LoVo (cell line): ENCODE measurements at places on chromosomes 1 and 21.

GRCh38 chr1:47823040-47823808 lies 174.0 kb downstream of the TRABD2B start:
- no peak for DNase-seq

DNA sequence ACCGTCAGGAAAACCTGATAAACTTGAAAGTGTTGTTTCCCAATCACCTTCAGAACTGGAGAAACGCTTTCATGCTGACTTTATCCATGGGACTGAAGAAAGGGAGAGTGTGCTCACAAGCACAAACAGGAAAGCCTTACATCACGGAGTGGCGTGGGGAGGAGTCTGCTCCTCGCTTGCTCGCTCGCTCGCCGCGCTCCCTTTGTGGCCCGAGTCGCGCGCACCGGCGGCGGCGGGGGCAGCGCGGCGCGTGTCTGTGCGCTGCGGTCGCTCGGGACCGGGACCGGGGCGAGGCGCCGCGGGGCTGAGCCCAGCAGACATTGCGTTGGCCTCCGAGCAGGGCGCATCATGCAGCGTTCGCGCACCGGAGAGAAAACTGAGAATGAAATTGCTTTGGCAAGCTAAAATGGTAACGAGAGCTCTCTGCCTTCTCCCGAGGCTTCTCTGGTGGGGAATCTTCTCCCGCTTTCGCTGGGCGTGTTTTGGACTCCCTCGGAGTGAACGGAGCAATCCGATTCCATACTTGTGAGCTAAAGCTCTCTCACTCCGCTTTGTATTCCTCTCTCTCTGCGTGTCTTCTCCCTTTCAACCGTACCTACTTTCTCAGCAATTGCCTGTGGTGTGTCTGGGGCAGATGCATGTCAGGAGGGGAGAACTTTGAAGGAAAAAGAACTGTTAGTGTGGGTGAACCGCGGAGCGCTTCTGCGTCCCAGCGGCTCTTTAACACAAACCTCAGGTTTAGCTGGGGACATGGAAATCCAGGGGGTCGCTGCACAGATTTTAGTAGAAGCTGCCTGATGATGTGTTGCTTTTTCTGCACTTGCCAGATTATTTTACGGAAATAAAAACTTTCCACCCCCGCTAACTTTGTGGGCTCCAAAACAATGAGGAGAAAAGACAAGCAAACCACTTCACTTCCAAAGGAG lies at the start of gene RGL1:
Gene RGL1, plus strand, starts transcription at position 205 of the 926 bp plus-strand sequence. Its CDS starts 178 bp downstream, at position 383.
- no peak for DNase-seq

DNA sequence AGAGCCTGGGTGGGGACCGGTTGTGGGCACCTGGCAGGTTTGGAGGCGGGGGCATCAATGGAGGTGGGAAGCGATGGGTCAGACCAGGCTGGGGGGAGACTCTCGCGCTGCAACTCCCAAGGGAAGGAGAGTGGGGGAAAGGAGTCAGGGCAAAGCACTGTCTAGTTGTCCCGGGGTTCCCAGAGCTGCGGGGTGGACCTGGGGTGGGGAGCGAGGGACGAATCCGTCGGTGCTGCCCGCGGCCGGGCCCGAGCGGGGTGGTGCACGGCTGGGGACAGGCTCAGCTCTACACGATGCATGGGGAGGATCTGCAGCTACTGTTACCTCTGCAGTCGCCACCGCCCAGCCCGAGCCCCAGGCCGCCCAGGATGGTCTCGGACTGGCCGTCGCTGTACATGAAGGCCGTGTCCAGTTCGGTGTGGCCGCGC lies 427 bp downstream of the AKR7A2 start:
- no peak for DNase-seq

DNA sequence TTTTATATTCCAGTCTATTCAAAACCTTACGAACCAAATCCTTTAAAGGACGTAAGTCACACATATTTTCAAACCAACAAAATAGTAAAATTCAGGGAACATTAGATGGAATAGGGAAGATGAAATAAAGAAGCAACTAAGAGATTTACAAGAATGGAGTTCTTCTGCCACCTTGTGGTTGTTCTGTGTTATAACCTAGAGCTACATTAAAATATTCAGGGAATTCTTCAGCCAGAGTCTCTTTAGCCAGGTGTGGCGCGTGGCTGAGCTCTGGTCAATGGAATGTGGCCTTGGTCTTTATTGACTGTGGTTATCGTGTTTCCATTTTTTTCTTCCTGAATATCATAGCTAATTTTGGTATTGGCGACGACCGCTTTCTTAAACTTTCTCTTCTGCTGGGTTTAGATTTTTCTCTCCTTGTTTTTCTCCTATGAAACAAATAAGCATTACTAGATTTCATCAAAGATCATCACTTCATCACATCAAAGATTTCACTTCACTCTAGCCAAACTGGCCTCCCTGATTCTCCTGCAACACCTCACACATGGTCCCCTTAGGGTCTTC lies 221.3 kb downstream of the MRPL39 start:
- peak; percentile 62 for DNase-seq

GRCh38 chr1:216566641-216567205 lies 143.5 kb upstream of the USH2A start:
- DNase-seq: no peak

DNA sequence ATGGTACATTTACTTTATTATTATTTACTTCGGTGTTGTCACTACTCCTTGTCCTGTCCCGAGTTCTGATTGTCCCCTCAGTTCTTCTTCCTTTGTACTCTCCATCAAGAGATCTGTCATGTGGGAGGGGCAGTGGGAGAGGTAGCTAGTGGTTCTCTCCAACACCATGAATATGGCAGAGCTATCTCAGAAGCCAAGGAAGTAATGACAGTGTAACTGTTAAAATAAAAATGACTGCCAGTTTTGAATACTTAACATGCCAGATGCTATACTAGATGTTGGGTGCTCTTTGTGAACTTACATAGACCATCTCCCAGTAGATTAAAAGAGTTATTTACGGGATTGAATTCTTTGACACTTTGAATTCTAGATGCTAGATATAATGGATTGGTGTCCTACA lies 28.6 kb downstream of the IVNS1ABP start:
- DNase-seq: no peak

DNA sequence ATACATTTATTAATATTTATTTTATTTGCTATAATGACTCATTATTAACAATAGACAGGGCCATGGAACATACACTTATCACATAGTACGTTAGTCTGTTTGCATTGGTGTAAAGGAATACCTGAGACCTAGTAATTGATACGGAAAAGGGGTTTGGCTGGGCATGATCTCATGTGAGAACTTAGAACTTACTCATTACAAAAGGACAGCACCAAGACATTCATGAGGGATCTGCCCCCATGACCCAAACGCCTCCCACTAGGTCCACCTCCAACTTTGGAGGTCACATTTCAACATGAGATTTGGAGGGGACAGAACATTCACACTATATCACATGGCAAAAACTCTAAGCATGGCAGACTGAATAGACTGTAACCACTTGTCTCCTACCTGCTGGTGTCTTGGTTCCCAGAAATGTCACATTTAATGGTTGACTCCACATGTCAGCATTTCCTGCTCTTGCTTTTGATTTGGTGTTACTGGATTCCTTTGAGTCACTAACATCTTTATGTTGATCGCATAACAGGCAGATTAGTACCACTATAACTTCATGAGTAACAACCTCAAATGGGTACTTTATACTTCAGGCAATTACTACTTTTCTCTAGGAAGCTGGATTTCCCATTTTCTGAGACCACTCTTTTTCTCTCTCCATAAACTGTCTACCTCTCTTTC lies 3.5 kb upstream of the C1orf116 start:
- DNase-seq: no peak

GRCh38 chr1:39293375-39294070 lies 89.0 kb downstream of the MACF1 start:
- no peak for DNase-seq

- DNase-seq: no peak
Observed at GRCh38 chr1:156491151-156491949, 9.2 kb downstream of the MEF2D start.

DNA sequence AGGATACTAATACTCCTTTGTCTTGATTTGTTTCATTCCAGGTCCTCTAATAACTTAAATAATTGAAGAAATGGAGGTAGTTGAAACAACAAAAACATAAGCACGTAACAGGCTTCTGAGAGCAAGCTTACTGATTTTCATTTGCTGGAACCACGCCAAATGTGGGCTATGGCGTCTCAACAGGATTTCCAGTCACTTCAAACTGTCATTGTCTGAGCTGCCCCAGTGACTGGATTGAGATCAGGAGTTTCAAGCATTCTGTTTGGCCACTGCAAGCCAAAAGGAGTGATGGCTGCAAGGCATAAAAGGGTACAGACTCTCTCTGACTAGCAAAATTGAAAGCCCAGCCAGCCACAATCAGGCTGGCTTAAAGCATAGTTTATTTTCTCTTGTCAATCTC lies 289.9 kb downstream of the DPYD start:
- DNase-seq: no peak

DNA sequence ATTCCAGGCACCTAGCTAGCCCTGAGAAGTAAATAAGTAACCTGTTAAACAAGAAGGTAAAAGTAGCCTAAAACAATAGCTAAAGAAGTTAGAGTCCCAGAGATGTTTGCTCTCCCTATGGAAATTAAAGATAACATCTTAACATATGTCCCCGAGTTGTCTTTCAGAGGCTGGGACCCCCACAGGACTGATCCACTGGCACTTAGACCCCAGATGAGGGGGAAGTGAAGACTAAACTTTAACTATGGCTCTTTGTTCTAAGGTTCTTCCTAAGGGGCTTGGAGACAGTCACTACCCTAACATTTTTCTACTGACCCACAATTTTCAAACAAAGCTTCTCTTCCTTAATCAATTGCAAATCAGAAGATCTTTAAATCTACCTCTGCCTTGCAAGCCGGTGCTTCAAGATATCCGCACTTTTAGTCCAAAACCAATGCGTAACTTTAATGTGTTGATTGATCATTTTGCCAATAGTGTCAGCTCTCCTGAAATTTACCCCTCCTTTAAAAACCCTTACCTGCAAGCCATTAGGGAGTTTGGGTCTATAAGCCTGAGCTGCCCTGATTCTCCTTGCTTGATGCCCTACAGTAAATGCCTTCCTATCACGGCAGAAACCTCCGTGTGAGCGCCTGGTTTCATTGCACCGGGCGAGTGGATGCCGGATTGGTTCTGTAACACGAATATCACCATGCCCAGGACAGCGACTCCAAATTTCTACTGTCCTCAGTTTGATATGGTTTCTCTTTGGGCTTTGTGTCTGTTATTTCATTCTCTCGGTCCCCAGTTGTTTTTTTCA lies 404.4 kb downstream of the SIPA1L2 start:
- no peak for DNase-seq

DNA sequence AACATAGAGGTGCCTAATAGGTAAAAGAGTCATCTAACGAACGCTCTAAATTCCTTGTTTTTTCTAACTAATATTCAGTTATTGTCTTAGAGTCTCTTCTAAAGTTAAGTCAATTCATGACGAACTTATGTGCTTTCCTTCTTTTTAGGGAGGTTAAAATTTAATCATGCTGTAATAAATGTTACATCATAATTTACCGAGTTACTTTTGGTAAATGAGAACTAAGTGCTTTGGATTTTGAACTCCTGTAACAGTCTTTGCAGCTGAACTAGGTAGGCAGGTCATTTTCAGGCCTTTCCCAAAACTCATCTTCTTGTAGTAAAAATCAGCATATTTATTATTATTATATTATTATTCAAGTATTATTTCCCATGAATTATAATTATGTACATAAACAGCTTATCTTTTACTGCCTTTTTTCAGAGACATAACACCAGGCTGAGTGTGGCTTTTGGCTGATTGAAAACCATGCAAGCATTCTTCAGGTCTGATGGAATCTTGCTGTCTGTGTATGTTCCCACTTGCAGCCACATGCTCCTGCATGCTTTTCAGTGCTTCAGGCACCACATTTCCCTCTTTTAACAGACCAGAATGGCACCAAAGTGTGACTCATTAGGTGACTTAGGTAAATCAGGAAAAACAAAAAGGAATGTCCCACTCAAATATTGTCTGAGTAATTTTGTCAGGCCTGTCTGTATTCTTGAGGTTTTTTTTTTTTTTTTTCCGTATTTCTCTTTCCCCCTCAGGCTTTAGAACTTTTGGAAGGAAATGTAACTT lies 81.0 kb upstream of the CD55 start:
- peak; percentile 54 for DNase-seq

DNA sequence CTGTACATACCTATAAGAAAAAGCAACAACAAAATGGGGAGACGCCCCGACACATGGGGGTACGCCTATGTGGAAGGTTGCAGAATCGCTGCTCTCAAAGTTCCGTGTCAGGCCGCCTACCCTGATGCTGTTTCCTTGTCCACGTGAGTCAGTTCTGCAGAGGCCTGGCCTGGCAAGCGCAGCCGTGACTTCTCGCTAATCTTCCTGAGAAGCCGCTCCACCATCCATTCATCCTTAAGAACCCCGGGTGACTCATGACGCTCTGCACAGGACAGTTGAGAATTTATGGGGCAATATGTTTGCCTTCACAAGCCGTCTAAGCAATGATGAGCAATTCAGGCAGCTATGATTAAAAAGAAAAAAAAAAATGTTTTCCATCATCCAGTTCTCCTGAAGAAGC lies 122.3 kb upstream of the TMPRSS2 start:
- DNase-seq: peak; percentile 97

DNA sequence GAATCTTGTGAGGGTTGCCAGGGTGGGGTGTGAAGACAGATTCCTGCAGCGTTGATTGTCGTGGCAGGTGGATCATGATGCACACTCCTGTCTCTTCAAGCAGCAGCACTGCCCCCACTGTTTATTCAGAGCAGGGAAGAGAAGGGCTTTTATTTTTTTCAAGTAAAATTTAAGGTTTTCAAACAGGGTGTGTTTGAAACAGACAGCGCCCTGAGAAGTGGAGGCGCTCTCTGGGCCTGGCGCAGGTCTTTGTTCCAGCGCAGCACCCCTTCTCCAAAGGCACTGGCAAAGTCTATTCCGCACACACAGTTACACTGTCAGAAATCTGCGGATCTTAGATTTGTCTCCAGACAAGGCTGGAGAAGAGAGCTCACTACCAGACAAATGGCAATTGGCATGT lies 7.0 kb downstream of the C1orf53 start:
- no peak for DNase-seq

DNA sequence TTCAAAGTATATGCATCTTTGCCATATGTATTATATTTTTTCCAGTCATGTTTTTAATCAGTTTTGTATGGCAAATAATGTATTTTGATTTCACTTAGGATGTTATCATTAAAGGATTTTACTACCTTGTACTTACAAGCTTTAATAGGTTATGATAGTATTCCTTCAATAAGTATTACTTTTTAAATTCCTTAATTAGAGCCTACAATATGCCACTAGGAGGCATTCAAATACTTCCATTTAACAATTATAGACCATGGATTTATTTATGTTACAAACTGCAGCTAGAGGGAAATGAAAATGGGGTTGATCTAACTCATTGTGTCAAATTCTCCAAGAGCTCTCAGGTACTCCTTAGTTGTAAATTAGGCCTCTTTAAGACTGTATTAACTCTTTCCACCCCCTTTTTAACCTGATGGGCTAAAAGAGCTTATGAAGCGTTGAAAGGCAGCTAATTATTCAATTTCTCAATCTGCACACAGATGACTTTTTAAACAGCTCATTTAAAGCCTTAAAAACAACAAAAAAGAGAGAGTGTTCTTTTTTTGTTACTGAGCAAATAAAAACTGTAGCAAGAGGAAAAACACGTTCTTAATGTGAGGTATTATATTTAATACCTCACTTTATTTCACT lies 156.2 kb downstream of the DENND1B start:
- DNase-seq: peak; percentile 11
